ENCODE measurements at places on chromosomes 2 and 18. TPM values are rescaled to one million over a fixed set of nuclear protein-coding genes. Genes with fewer than 3 reads are reported as not detected.

Gene FBXO41
- total RNA-seq: 2.5 TPM

Gene EMILIN1
- 790 TPM for total RNA-seq

Gene SLC4A3
- 4.0 TPM for total RNA-seq

Gene PLEKHB2
- 29.4 TPM for total RNA-seq

Data from epithelial cell of alveolus of lung (primary cell).